ENCODE measurements at places on chromosomes 1 and 21.

GRCh38 chr21:17612023-17612564, 607 bp downstream of the BTG3 start:
- peak; percentile 26 for DNase-seq

- DNase-seq, result no peak
Measured at GRCh38 chr1:205032508-205032907, 10.5 kb upstream of the CNTN2 start.

DNA sequence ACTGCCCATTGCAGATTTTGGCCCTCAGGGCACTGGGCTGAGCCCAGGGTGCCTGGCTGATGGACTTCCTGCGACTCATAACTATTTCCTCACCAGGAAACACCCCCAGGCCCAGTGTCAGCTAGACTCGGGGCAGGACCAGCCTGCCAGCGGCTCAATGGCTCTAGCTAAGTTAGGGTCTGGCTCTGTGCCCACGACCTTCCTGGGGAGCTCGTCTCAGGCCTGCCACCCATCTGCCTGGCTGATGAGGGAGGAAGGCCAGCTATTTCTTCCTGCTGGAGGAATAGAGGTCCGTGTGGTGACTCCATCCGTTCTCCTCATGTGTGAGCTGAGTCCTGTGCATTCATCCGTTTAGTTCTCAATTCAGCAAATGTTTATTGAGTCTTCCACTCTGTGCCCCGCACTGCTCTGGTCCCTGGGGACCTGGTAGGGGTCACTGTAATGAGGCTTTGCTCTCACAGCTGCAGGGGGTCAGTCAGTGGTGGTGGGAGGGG, 44.5 kb downstream of the KIRREL1 start:
- DNase-seq, result no peak

- no peak for DNase-seq
Measured at GRCh38 chr1:209667708-209668107, 7.5 kb upstream of the G0S2 start.

- no peak for DNase-seq
Measured at GRCh38 chr1:110319332-110320167, 19.6 kb upstream of the RBM15 start.

DNA sequence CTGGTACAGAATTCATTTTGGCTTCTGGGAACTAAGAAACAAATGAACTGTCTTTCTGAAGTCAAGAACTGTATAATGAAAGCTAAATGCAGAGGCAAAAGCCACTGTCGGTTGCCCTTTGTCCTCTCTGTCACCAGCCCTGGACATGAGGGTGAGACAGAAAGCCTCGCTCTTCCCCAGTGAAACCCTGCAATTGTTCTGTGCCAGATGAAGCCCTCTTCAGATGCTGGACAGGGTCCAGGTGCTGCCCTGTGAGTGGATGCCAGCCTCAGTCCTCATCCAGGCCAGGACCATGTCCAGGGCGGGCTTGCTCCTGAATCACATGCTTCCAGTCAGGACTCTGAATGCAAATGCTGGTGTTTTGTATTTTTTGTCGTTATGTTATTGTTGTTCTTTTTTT, 138.7 kb downstream of the RUNX1 start:
- no peak for DNase-seq

GRCh38 chr1:113893267-113893666, 5.9 kb upstream of the BCL2L15 start:
- no peak for DNase-seq

DNA sequence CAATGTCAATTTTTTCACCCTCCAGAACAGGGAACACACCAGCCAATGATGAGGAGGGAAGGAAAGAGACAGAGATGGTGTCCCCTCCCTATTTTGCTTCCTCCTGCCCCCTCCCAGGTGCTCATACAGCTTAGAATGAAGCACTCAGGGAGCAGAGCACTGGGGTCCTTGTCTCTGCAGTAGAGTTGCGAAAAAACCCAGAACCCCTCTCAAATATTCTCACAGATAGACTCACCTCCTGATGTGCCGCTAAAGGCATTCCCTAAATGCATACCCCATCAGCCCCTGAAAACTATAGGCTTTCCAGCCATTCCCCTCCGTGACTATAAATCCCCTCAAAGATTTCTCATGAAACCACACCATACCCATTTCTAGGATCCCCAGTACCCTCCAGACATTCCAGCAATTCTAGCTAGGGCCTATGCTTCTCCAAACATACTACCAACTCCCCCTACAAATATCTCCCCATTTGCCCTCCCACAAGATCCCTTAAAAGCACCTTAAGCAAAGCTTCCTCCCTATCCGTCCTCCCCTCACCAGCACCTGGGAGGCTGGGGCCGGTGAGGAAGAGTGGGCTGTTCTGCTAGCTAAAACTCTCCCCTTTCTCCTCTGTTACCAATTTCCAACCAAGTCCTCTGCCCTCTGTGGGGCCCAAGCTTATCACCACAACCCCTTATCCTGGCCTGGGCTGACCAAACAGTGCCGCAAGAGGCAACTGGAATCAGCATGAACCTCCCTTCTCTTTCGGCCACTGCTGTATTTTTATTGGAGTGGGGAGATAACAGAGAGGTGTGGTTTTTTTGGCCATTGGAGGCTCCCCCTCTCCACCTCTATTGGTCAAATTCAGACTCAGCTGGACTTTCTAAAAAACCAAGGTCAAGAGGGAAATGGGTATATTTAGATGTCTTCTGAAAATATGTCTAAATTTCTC, 54.7 kb downstream of the RHBG start:
- DNase-seq, result no peak

DNA sequence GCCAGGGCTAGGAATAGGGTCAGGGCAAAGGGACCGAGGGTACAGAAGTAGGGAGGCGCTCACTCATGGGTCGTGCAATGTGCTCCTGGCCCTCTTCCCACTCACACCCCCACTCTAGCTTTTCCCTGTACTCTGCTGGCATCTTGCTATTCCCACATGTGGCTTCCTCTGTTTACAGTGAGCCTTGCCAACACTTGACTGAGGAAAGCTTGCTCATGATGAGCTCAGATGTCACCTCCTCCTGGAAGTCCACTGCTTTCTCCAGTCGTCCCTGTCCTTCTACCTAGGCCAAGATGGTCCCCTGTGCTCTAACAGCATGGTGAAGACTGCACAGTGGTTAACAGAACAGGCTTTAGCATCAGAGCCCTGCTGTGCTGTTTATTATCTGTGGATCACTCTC, 8.0 kb upstream of the RIMS3 start:
- DNase-seq, result no peak

DNA sequence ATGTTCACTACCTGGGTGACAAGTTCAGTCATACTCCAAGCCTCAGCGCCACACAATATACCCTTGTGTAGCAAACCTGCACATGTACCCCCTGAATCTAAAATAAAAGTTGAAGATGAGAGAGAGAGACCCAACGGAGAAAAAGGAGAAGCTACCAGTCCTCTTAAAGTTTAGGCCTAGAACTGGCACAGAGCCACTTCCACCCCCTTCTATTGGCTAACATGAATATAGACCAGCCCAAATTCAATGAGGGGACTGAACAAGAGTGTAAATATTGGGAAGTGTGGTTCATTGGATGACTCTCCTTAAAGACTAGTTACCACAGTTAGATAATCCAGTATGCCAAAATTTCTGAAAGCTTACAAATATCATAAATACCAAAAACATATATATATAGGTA, 139.9 kb upstream of the ATP1B1 start:
- DNase-seq, result no peak

GRCh38 chr1:90707363-90707710, 9.8 kb downstream of the BARHL2 start:
- DNase-seq, result no peak

- no peak for DNase-seq
Measured at GRCh38 chr1:173714441-173714758, 381 bp upstream of the KLHL20 start.

DNA sequence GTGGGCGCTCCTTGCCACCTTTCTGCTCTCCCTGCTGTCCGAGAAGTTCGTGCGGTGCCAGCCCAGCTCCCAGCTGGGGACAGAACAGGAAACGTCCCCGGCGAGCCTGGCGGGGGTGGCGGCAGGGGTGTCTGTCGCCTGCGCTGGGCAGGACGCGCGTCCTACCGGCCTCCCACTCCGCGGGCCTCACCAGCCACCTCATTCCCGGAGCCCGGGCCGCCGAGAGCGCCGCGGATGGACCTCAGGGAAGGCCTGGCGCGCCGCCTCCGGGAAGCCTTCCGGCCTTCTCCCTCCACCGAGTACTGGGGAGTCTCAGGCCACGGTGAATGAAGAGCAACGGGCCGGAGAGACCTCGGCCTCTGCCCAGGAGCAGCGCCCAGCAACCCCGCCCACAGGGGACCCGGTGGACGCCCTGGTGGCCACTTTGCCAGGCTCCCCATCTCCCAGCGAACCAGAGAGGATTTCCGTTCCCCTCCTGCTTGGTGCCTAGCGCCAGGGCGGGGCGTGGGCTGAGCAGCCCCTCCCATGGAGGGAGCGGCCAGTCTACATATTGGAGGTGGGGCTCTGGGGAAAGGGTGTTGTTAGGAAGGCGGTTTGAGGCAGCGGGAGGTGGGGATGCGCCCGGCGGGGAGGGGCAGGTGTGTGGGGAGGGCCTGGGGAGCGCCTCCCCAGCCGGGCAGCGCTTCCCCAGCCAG, 9.5 kb upstream of the TNFRSF14 start:
- DNase-seq, result peak; percentile 73

- no peak for DNase-seq
Measured at GRCh38 chr1:22273686-22274681, 131.1 kb upstream of the WNT4 start.

GRCh38 chr1:3697810-3698209, 45.5 kb downstream of the TP73 start:
- DNase-seq, result no peak

DNA sequence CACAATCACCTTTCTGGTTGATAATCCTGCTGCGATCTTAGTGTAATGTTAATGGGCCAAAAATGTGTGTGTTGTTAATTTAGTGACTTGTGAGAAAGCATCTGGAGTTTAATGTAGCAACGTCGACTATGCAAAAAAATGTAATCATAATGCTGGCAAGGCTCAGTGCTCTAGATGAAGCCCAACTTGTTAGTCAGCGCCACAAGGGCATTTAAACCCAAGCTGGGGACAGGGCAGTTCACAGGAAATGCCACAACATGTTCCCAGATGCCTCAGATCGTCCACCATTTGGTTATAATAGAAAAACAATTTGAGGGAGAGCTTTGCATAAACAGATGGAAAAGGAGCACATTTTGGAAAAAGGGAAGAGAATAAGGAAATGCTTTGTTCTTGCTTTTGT, 585.4 kb upstream of the PLXNA2 start:
- no peak for DNase-seq

DNA sequence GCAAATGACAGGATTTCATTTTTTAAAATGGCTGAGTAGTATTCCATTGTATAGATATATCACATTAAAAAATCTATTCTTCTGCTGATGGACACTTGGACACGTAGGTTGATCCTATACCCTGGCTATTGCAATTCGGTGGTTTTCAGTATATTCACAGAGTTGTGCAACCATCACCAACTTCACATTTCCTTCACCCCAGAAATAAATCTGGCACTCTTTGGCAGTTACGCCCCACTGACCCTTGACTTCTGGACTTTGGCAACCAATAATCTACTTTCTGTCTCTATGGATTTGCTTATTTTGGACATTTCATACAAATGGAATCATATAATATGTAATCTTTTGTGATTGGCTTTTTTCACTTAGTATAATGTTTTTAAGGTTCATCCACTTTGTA, 35.9 kb downstream of the MAP3K7CL start:
- DNase-seq, result no peak

GRCh38 chr1:197695961-197696360, 79.3 kb downstream of the DENND1B start:
- no peak for DNase-seq

DNA sequence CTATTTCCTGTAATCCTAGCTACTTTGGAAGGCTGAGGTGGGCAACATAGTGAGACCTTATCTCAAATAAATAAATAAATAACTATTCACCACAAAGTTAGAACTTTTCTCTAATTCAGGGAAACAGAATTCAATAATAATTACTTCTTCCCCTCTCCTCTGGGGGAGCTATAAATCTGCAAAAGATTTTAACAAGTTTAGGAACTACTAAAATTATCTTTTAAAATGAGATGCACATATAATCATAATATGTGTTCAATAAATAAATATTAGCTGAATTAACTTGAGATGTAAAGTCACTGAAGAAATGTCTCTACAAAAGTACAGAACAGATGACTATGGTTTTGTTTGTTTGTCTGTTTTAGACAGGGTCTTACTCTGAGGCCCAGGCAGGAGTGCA, 14.1 kb downstream of the WDR47 start:
- no peak for DNase-seq

DNA sequence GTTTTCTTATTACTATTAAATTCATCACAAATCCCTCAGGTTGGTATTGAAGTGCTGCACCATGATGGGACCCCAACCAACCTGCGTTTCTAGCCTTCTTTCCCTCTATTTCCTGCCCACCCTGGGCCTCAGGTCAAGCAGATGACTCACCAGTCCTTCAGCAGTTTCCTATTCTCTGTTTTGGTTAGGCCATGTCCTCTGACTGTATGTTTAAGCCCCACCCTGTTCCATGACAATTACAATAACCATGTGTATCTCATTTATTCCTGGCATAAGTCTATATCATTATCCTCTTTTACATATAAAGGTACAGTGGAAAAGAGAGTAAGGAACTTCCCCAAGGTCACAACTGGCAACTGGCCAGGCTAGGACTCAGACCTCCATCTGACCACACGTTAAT, 5.3 kb upstream of the FAM78B start:
- DNase-seq, result no peak

GRCh38 chr1:56417646-56418045, 161.7 kb downstream of the PLPP3 start:
- no peak for DNase-seq

DNA sequence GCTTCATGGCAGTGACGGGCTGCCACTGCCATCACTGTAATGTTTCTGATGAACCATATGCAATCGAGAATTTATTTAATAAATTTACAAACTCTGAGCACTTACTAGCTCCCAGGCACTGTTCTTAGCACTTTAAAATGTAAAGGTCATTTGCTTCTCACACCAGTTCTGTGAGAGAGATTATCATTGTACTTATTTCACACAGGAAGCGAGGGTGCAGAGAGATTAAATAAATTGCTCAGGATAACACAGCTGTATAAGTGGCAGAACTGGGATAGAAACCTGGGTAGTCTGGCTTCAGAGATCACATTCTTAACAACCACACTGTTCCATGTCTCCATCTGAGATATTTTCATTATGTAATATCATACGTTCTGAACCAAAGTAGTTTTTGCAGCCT, 119.9 kb downstream of the MAST2 start:
- no peak for DNase-seq

DNA sequence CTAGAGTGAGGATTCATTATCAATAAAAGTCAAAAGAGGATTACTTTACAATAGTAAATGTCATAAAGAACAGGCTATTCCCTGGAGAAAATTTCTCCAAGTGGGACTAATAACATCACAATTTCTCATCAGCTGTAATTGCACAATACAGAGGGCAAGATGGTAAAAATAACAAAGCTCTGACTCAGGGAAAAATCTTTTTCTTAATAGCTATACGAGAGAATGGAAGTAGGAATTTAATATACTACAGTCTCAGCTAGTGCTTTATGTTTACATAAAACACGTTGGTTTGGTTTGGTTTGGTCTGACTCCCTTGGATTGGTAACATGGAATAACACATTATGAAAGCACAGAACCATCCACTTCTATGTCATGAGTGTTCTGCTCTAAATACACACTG, 397.6 kb downstream of the LRRIQ3 start:
- DNase-seq, result no peak

Measured in activated CD8-positive, alpha-beta memory T cell treated with anti-CD3 and anti-CD28 coated beads, Interleukin-2, amount 50 U/mL, for 4 hours (primary cell).